T-helper 2 cell treated with Interferon-gamma antibody and Interleukin-4, amounts not matched to agents 5 μg/mL and 100 μg/mL, for 36 hours (primary cell): ENCODE measurements at places on chromosomes 1 and 21.

- no peak for DNase-seq
These were observed 199.9 kb upstream of the JUN start for GRCh38 chr1:58983633-58984245.

DNA sequence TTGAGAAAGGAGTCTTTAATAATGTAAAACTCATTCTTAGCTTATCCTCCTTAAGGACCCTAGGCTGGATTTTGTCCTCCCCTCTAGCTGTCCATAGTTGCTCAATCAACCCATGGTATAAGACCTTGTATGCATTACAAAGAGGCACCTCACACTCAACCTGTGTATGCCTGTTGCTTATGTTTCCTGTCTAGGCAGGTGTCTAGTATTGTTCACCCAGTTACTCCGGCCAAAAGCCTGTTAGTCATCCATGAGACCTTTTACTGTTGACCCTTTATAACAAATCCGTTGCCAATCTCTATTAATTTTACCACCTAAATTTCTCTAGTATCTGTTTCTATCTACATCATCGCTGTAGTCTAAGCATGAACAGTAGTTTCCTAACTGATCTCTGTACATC is 3.7 kb downstream of the LYPLAL1 start:
- DNase-seq = no peak

GRCh38 chr1:41149570-41149969 is 92.5 kb downstream of the SCMH1 start:
- DNase-seq = no peak

DNA sequence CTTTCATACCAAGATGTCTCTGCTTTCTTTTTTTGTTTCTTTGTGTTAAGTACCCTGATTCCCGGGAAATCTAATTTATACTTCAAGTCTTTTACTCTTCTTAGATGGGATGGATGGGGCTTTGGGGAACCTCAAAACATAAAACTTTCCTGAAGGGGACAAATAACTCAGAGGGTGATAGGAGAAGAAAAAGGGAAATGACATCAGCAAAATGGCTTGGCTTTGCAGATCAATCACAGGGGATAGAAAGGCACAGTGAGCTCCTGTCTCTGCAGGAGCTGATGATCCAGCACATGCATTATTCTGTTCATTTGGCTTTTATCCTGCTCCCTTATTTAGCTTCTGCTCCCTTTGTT is 1.4 kb upstream of the CA14 start:
- no peak for DNase-seq

DNA sequence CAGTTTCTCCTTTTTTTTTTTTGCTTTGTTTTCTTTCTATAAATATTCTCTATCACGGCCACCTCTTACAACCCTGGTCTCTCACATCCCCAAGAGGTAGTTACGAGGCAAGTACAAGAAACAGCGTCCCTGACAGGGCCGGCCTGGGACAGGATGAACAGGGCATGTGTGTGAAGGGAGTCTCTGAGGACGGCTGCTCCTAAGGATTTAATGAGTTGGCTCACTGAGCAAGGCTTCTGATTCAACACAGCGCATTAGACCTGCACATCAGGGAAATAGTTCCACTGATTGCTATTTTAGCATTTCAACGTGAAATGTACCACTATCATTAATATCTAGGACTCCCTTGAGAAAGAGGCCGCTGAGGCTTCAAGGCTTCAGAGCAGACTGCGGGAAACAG is 54.0 kb downstream of the NTPCR start:
- no peak for DNase-seq

DNA sequence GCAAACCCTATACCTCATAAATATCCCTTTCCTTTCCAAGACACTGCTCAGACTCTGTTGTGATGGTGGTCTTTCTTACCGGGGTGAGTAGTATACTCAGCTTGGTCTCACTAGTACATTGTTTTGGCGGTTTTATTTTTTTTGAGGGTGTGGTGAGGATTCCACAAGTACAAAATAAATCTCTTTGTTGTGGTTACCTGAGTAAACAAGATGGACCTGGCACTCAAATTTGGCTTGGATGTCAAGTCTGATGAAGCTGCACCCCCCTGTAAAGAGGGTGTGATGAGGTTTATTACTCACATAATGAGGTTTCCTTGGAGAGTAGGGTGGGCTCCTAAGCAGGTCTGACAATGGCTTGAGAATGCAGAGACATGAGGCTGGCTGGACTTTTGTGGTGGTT is 68.2 kb upstream of the KCNJ6 start:
- no peak for DNase-seq

GRCh38 chr1:24562625-24563024 is 6.7 kb downstream of the NCMAP start:
- no peak for DNase-seq

DNA sequence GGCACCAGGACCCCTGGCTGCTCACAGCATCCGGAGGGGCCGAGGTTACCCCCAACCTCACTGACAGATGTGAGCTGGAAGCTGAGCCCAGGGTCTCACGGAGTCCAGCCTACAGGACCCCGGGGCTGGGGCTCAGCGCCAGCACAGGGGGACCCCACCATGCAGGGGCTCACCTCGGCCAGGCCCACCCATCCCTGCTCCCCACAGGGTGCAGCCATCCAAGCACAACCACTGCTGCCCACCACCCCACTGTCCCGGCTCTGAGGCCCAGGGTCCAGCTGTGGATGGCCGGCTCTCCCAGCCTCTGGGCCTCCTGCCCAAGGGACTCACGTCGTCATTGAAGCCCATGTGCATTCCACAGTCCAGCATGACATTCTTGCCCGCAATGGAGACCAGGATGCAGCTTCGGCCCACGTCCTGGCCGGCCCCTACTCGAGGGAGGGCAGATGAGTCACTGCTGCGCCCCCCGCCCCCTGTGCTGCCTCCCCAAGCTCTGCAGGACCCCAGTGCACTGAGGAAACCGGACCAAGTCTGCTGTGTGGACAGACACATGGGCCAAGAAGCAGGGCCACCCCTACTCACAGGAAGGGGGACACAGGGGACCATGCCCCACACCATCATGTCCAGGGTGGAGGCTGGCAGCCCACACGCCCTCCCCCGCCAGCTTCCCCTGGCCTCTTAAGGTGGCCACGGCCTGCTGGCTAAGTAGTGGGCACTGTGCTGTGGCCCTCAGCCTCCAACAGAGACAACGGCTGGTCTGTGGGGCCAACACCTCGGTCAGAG is 3.6 kb downstream of the INTS11 start:
- DNase-seq = no peak

DNA sequence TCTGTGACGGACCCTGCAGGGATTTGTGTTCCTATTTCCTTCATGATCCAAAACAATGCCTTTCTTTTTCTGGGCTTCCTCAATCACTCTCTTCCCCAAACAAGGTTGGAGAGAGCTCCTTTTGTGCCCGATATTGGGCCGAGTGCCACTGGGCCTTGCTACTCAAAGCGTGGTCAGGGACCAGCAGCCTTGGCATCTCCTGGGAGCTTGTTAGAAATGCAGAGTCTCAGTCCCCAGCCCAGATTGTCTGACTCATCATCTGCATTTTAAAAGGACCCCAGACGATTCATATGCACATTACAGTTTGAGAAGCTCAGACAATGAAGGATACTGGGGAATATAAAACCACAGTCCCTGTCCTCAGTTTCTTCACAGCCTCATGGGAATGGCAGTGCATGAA is 19.9 kb downstream of the ADORA1 start:
- no peak for DNase-seq

DNA sequence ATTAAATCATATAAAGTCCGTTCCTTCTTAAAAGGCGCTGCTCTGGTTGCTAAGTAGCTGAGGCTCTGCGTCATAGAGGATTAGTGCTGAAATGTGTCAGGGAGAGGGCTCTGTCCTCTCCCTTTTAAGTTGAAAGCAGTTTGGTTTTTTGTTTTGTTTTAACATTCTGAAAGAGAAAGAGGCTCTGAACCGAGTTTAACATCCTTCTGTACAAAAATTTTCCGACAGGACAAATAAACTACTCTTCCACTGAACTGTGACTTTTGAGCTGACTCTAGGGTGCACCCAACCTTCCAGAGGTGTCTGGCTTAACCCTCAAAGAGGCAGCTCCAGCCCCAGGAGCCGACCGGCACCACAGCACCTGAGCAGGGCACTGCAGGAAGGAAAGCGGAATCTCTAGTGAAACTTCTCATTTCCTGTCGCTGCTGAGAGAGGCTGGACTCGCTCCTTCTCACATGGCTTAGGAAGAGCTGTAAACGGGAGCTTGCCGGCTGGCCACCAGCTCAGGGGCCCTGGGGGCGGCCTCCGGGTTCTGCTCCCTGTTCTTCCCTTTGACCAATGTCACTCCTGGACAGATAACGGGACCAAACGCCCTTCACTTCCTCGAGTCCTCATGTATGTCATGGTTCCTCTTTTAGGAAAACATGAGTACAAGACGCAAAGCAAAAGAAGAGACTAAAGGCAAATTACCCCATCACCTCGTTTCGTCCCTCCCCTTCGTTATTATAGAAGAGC is 1.2 kb downstream of the VAV3 start:
- peak; percentile 42 for DNase-seq

DNA sequence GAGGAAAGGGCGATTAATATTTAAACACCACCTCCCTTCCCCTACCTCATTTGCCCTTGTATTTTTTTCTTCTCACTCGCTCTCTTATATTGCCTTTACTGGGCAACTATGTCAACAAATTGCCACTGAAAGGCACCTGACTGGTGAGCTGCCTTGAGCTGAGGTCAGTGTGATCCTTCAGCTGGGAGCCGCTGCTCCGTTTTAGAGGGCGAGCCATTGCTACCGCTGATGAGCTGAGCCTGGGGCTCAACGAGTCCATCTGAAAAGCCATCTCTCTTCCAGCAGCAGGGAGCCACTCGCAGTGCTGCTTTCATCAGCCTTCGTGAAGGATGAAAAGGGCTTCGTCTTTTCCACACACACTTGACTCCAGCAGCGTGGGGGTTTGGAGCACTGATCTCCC is 108.0 kb upstream of the KIF26B start:
- no peak for DNase-seq

DNA sequence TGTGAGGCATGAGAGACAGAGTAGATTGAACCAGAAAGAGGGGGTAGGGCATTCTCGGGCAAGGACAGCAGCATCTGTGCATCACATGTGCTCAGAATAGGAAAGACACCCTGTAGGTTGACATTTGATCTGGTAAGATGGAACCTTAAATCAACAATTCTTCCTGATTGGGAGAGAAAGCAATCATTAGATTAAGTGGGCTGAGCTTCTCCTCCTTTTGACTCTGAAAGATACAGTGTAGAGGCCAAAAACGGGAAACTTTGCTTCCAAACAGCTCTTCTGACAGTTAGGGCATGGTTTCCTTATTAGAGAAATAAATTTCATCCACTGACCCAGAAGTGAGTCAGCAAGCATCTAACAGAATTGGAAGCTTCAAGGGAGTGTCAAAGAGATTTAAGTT is 9.7 kb downstream of the KIF14 start:
- DNase-seq = no peak

DNA sequence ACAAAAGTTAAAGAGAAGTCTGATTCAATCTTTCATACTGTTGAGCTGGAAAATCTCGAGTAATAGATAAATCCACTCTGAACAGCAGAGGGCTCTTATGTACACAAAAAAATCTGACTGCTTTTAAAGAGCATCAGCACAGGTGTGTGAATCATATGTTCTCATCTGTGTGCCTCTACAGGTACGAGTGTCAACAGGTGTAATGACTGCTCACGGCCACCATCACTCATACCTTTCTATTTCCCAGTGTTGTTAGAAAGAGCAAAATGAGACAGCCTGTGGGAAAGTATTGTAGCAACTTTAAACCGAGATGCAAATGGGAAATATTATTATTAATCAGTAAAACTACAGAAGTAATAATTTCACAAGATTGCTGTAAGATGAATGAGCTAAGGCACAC is 49.0 kb upstream of the SCAF4 start:
- DNase-seq = no peak

GRCh38 chr1:186291271-186291670 is 83.8 kb downstream of the TPR start:
- no peak for DNase-seq

DNA sequence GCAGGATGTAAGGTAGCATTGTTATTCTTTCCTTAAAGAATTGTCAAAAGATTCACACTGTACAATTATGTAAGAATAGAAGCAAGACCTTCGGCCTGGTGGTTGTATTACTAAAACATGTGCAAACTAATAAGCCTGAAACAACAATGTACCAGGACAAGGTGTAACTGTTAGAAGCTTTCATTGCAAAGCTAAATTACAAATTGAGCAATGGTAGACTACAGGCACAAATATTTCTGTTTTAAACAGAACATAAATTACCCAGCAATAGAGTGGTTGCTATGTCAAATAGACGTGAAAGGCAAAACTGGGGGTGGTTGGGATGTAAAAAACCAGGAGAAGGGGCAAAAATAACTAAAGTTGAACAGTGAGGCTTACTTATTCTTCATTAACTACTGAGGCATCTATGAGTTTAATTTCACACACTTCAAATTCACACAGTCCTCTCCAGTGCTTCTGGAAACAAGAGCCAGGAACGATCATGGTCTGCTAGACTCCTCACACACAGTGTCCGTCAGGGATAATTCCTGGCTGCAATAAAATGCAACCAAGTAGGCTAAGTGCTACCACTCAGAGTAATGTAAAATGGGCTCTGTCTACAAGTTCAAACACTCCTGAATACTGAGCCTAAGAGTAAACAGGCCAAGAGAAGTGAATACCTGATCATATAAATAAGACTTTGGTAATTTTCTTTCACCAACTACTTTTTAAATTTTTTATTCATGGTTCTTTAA is 39.3 kb upstream of the C1orf198 start:
- no peak for DNase-seq

- peak; percentile 21 for DNase-seq
These were observed at the start of gene NFIA for GRCh38 chr1:61082311-61083012. NFIA (plus strand) TSS chr1:61082561.

DNA sequence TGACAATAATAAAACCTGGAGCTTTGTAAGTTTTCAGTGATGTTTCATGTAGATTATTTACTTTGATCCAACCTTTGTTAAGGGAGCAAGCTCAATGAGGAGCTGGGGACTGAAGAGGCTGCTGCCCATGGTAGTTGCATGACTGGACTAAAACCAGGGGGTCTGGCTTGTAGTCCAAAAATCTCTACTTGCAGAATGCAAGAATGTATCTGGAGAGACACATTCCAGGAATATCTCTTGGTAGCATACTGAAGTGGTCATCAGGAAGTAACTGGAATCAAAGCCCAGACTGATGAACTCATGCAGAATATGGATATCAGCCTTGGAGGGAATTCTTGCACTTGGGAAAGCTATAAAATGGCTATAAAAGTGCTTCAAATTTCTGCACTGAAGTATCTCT is 5.8 kb upstream of the KIAA0040 start:
- no peak for DNase-seq

GRCh38 chr21:17438635-17439034 is 74.2 kb upstream of the CXADR start:
- DNase-seq = no peak

GRCh38 chr1:168553680-168554553 is 10.1 kb upstream of the XCL2 start:
- no peak for DNase-seq
